ENCODE measurements at places on chromosomes 6 and 20.
A peak's percentile ranks its signal among the peaks of the same experiment; 100 is the strongest.

DNA sequence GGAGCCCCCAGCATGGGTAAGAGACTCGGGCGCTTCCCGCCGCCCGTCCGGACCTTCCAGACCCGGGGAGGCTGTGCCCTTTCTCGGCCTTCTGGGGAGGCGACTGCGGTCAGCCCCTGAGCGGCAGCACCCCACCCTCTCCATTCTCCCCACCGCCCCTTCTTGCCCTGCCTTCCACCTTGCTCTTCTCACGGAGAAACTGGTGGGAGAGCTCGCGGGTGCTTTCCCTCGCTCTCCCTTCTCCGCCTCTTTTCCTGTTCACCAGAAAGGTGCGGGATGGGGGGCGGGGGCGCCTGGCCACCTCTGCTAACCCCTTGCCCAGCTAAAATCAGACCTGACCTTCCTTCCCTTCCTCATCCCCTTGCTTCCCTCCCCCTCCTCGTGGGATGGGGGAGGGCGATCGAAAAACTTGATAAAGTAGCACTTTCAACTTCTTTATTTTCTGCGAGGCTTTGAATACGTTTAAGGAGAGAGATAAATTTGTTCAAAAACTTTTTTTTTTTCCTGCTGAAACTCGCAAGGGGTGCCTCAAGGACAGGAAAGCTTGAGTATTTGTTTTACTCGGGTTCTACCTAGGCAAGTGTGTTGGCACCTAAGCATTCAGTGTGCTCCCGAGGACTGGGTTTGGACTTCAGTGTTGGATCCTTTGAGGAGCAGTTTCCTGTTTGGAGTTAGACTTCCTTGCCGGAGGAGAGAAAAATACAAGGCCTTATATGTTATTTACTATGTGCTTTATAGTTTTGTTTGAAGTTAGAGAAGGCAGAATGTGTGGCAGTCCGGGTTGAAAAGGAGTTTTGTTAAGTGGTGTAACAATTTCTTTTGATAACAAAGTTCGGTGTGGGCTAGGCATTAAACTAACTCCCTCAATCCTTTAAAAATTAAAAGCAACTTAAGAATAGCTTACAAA, 897 bp downstream of the CD2AP start:
- peak; percentile 75 for DNase-seq

- DNase-seq, result no peak
These were observed 232.3 kb downstream of the ADGRG6 start for GRCh38 chr6:142534076-142534475.

DNA sequence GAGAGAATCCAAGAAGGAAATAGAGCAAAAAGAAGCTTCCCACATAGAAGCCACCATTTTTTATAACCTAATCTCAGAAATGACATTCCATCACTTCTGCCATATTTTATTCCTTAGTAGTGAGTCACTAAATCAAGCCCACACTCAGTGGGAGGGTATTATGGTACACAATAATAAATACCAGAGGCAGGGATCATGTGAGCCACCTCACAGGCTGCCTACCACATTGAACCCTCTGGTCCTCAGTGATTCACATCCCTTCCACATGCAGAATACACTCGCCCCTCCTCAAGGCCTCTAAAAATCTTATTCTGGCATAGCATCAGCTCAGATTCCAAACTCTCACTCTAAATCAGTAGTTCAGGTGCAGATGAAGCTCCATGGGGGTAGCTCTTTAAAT, 49.4 kb downstream of the TMC2 start:
- no peak for DNase-seq

DNA sequence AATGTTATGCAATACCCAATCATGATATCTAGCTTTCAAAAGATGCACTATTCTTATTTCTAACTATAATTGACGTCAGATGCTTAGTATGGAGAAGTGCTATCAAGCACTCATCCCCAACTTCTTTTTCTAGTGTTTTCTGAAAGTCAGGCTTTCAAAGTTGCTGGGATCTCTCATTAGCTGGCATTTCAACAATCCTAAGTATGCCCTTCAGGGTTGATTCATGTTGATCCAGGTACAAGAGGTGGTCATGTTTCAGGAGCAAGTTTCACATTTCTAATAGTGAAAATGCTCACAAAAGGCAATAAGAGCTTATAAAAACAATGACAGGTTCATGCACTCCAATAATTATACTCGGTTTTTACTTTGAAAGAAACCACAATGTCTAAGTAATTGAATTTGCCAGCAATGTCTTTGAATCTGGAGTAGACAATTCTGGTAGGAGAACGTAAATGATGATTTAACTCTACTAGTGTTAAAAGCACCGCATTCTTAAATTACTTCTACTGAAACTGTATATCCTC, 193.7 kb upstream of the KHDRBS2 start:
- DNase-seq, result peak; percentile 10

DNA sequence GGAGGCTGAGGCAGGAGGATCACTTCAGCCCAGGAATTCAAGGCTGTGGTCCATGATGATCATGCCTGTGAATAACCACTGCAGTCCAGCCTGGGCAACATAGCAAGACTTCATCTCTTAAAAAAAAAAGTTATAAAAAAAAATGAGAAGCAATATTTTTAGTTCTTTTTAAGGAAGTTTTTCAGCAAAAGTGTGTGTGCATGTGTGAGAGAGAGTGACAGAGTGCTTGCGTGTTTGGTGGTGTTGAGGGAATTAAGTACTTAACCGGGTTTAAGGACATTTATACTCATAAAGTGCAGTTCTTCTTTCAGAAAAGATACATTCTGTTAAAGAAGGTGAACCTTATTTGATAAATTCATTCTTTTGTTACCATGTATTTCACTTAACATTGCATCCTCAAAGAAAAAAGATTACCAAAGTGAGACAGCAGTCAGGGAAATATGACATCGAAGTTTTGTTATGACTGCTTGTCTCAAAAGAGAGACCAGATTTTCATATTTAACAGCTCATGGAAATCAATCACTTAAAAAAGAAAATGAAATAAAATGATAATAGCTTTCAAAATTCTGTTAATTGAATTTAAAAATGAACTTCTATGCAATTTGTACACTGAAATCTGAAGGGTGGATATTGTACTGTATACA, 254.7 kb downstream of the ARHGAP18 start:
- DNase-seq, result no peak

GRCh38 chr6:134721060-134721405, 228.9 kb downstream of the ALDH8A1 start:
- DNase-seq, result no peak

GRCh38 chr6:155100087-155100486, 105.0 kb downstream of the TIAM2 start:
- DNase-seq, result peak; percentile 28

GRCh38 chr6:122677406-122677805, 67.2 kb downstream of the PKIB start:
- no peak for DNase-seq

GRCh38 chr6:54037277-54037779, 73.9 kb upstream of the MLIP start:
- DNase-seq, result no peak

- DNase-seq, result no peak
These were observed 995.9 kb upstream of the ADGRB3 start for GRCh38 chr6:67639161-67639560.

GRCh38 chr20:33871362-33871761, 60.2 kb downstream of the CHMP4B start:
- no peak for DNase-seq

Data from NCI-H510A treated with DMSO at 0.1 percent for 48 hours (cell line).